ENCODE measurements at places on chromosomes 4 and X. TPM values are rescaled to one million over a fixed set of nuclear protein-coding genes. Genes with fewer than 3 reads are reported as not detected.

GRCh38 chrX:105241056-105241455, 20.6 kb upstream of the TEX13A start:
- no peak for DNase-seq

DNA sequence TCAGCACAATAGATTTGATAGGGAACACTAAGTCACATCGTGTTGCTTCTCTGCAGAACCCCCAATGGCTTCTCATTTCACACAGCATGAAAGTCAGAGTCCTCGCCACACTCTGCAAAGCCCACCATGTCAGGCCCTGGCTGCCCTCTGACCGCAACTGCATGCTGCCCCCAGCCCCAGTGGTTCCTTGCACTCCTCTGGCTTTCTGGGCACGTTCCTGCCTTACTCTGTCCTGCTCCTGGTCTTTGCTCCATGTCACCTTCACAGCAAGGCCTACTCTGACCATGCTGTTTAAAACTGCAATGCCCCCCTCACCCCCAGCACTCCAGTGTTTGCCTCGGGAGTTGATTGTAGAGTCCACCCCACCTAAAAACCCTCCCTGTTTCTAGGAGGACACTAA, 78.1 kb downstream of the EVC start:
- DNase-seq: no peak

DNA sequence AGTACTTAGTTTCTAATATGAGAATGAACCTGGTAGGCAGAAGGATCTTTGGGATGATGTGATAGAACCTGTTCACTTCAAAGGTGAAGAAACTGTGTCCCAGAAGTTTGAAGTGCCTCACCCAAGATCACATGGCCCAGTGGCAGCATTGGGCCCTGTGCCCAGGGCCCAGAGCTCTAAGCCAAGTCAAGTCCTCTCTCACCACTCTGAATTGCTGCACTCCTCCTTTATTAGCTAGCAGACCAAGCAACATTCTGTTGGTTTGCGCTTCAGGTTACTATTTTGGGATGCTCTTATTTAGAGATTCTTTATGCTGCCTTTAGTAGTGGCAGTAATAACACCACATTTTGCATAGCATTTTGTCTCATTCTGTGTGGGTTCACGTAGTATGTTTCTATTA, 82.7 kb downstream of the PARM1 start:
- DNase-seq: no peak

GRCh38 chrX:8245411-8245810, 74.3 kb upstream of the VCX2 start:
- no peak for DNase-seq

DNA sequence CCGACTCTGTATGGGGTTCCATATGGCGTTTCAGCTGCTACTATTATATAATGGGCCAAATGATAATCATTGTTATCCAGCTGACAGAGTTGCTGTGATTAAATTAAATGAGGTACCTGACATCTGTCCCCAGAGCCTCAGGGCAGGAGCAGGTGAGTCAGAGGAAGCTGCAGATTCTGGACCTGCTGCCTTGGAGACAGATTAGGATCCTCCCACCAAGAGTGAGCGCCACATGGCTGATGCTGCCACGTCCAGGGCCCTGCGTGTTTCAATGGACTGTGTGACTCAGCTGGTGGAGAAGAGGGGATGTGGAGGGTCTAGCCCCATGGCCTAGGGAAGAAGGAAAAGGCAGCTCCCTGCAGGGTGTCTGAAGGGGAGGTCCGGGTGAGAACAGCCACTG, 28.3 kb upstream of the UXT start:
- DNase-seq: no peak

DNA sequence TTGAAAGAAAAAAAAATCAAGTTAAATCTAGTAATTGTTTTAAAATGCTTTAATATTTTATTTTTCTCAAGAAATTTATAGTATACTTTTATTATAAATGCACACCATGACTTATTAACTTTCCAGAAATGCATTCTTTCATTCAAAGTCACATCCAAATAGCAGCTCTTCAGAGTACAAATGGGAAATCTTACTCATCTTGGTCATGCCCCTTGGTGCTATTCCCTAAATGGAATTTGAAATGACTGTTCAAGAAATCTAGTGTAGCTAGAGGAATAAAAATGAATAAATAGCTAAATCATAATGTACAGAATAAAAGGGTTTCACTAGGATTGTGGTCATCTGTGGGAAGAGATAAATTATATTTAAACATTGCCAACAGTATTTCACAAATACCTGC, 1139.7 kb downstream of the PCDH18 start:
- DNase-seq: no peak

GRCh38 chr4:174933083-174933482, 14.9 kb downstream of the ADAM29 start:
- DNase-seq: no peak

- no peak for DNase-seq
These were observed 250.4 kb downstream of the PTTG2 start for GRCh38 chr4:38210396-38211114.

DNA sequence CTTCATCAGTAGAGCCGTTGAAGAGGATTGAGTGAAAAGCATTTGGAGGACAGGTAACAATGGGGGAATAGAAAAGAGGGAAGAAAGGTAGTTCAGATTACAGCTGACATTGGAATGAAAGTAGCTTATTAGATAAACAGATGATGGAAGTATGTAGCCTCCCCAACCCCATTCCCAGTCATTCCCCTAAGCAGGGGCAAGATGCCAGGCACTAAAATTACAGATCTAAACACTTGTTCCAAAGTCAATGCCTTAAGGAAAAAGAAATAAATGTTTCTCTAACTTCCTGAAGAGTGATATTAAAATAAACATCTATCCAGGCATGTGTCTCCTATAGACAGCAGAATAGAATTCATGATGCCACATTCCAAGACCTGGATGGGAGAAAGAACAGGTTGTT, 350.8 kb downstream of the PDGFC start:
- no peak for DNase-seq

DNA sequence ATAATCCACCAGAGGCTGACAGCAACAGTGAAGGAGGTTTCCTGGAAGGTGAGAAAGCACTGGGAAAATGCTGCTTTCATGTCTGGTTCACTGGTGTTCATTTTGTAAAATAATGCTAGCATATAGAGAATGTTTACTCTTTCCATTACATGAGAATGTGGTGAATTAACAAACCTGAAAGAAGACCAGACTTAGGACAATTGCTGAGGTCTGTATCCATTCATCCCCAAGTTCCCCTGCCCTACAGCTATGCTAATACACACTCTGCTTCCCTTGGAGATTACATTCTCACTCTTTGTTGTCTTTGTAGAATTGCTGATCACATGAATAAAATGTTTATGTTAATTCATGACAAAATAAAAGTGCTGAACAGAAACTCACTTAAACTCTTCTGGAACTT, 99.5 kb downstream of the ARHGAP6 start:
- DNase-seq: no peak

GRCh38 chr4:681736-682451, 7.1 kb downstream of the SLC49A3 start:
- no peak for DNase-seq

GRCh38 chr4:148044089-148044911, 312.4 kb downstream of the ARHGAP10 start:
- DNase-seq: no peak

DNA sequence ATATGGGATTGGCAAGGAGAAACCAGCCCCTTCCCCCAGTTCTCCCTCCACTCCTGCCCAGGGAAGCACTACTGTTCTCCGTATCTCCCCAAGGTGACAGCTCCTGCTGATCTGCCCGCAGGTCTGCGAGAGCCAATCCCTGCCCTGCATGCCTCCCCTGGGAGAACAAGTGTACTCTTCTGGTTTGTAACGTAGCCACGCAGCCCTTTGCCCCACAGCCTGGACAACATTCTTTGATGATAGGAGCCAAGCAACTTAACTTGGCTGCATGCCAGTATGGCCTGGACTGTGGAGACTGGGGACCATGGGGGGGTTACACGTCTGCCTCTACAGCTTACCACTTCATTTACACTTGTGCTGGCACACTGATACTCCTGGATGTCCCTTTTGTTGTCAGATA, 2.0 kb downstream of the STBD1 start:
- DNase-seq: no peak

DNA sequence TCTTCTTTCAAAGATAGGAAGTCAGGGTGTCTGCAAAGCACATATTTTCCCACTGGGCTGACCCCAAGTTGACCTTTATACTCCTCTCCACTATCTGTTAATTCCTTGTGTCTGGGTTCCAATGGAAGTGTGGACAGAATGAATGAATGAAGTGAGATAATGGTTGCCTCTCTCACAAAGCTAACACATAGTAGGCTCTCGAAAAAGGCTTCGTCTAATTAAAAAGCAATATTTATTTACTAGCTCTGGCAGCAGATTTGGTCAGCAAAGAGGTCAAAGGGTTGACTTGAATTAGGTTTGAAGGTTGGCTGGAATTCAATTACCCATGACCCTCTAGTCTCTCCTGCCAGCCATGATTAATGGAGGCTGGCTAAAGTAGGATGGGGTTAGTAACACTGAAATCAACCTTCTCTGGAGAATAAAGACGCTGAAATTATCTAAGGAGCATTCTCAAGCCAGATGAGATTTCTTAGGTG, 280.3 kb upstream of the KLF3 start:
- DNase-seq: no peak

GRCh38 chr4:153260132-153260531, 55.9 kb downstream of the TRIM2 start:
- no peak for DNase-seq

DNA sequence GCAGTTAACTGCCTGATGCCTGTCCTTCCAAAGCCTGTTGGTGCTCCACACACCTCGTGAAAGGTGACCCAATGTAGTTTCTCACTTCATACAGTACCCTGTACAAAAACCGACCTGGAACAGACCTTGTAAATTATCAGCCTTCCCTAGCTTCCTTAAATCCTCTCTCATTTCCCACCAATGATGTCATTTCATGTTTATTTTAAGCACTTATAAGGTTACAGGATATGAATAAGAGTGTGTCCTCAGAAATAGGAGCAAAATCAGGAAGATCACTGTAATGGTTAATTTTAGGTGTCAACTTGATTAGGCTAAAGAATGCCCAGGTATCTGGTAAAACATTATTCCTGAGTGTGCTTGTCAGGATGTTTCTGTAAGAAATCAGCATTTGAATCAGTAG, 44.7 kb downstream of the TMEM150C start:
- peak; percentile 53 for DNase-seq

DNA sequence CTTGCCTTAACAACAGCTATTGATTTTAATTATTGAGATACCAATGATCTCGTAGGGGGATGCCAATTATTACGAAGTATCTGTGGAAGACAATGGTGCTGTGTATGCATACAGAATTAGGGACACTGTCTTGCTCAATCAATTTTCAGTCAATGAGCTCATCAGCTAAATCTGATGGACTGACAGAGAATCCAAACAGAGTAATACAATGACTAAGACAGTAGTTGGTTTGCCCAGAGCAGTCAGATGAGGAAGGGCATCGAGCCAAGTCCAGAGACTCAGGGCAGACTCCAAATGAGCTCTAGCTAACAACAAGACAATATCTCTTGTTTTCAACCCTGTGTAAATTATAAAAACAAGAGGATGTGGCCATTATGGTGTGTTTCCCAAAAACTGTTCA, 14.7 kb upstream of the GSX2 start:
- DNase-seq: no peak

DNA sequence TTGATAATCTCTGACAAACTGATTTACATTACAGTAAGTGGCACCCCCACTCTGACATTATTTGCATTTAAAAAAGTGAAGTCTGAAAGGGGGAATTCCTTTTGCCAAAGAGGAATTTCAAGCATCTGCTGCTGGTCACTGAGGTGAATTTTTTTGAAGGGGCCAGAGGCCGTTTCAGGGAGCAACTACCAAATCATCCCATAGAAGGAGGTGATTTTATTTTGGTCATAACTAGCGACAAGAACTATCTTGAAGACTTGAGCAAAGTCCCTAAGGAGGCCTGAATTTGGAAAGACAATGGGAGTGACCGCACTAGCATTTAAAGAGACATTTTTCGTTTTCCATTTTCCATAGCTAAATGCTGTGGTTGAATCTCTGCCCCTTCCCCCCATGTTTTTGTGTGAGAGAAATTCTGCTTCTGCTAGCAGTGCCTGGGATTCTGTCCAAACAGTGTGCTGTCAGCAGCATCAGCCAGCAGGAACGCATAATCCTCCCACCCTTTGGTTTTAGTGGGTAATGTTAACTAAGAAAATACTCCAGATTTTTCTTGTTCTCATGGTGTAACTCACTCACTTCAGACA, 110.1 kb upstream of the MED14 start:
- no peak for DNase-seq

DNA sequence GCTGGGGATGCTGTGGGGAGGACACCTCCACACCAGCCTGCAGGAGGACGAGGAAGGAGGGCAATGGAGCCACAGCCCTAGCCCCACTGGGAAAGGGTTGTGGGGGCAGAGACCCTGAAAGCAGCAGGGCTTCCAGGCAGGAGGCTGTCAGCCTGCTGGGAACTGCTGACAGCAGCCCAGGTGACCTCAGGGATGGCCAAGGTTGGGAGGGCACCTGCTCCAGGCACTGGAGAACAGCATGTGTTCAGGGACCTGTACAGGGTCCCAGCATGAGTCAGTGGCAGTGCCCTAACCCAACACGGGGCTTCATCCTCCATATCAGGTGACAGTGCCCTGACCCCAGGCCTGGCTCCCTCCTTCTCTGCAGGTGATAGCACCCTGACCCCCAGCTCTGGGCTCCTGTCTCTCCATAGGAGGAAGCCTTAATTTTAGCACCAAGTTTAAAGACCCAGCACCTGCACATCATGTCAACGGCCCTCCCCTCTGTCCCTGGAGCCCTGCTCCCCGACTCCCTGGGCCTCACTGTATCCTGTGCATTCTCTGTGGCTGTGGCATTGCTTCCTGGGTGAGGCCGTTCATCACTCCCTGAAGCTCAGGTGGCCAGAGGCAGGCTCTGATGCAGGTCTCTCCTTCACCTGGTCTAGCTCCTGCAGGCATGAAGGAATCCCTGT, 66.3 kb downstream of the CRMP1 start:
- no peak for DNase-seq

DNA sequence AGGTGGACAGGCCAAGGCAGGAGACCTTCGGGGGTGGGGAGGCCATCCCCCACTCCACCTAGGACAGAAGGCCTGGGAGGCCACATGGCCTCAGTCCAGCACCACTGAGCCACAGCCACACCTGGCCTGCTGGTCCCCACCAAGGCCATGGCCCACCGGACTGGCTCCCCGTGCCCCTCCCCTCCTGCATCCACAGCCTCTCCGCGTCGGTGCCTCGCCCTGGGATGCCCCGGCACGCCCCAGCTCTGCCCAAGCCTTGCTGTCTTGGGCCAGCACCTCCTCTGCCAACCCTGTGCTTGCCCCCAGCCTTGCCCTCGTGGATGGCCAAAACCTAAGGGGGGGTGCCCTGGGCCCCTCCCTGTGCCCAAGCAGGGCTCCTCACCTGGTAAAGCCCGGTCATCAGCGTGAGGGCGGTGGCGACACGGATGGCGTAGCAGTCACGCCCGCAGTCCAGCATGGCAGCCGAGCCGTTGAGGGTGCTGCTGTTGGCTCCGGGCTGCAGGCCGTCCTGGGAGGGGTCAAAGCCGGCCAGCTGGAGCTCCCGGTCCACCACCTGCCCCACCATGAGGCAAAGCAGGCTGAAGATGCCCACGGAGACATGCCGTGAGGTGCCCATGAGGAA, 2.3 kb downstream of the SLC26A1 start:
- no peak for DNase-seq

Gene CD99
- total RNA-seq: 224 TPM

Gene SATL1
- total RNA-seq: not detected

Gene GPRIN3
- 1.2 TPM for total RNA-seq

Gene SPANXA1
- not detected for total RNA-seq

Gene CCSER1
- 3.0 TPM for total RNA-seq

Gene GAGE12E
- not detected for total RNA-seq

Gene MAGEC2
- total RNA-seq: not detected

Gene APLN
- 224 TPM for total RNA-seq

Gene NKX3-2
- total RNA-seq: not detected

All from pulmonary artery endothelial cell (primary cell).